ENCODE measurements at places on chromosomes 4 and X.

GRCh38 chrX:134032441-134032840 lies 47.0 kb upstream of the GPC3 start:
- no peak for DNase-seq

GRCh38 chrX:101668143-101668542 lies 8.5 kb upstream of the ARMCX2 start:
- DNase-seq: no peak

GRCh38 chrX:110374559-110374958 lies 15.9 kb downstream of the RTL9 start:
- DNase-seq: no peak

GRCh38 chrX:124333862-124334261 lies 1.4 kb downstream of the TEX13D start:
- no peak for DNase-seq

DNA sequence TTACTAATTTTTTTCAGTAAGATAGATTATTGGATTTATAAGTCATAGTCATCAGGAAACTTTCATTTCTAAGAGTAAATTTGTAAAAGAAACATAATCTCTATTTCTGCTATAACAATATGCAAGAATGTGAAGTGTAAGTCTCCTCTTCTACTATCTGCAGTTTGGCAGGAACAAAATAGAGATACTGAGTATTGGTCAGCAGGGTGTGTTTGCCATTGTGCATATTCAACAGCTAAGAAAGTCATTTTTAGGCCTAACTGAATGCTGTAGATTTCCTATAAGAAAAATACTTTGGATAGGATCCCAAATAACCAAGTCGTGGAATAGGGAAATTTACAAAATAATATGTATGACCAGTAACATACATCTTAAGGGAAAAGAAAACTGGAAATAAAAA lies 253.3 kb upstream of the EPHA5 start:
- no peak for DNase-seq

DNA sequence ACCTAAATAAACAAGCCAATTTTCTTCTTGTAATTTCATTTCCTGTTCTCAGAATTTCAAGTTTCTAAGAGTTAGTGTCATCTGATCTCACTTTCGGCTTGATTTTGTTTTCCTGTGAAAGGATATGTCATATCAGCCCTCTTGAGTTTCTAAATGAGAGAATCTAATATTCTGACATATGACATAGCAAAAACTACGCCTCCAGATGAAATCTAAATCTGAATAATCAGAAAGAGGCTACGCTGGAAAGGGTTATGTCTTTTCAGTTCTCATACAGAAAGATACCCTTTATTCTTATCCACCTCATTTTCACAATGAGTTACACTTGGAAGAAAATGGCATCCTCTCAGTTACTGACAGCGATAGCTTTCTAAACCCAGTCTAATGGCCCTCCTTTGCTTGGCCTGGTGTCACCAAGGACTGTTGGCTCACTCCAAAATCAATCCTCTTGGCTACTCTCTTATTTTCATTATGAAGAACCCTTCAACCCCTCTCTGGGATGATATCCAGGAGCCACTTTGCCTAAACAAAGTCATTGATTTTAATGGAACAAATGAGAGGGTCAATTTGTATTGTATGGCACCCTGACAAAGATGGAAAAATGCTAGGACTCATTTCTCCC lies 65.6 kb downstream of the ASB9 start:
- no peak for DNase-seq

- no peak for DNase-seq
Observed at GRCh38 chr4:6242271-6243029, 27.2 kb upstream of the WFS1 start.

DNA sequence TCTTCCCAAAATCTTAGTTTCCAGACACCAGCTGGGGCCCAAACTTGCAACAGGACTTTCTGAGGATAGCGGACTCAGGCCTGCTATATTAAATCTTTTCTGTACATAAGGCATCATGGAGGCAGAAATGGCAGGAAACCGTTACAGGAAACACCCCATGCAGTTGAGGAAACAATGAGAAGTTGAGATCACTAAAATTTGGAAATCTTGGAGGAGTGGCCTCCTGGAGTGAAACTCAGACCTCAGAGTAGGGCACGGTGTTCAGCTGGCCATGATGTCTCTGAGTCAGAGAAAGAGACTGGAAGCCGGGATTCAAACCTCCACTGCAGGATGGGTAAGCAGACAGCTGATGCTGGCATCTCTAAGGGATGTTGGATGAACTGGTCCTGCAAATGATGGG lies 372.6 kb upstream of the CTSO start:
- DNase-seq: no peak

DNA sequence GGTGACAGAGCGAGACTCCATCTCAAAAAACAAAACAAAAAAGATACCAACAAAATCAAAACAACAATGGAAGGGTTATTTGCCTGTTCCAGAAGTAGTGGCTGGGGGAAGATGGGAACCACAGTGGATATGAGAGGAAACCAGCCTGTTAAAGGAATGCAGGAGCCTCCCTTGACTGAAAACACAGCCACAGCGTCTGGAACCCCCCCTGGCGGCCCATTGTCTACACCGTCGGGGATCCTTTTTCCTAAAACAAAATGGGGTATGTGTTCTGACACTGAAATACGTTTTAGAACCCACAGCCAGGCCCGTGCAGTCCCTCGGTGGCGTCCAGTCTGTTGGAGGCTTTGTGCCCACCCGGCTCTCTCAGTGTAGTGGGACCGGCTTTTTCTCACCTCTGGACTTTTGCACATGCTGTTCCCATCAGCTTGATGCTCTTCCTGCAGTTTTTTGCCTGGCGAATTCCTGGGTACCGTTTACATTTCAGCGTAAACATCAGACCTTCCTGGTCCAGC lies 19.6 kb downstream of the PIGG start:
- no peak for DNase-seq

DNA sequence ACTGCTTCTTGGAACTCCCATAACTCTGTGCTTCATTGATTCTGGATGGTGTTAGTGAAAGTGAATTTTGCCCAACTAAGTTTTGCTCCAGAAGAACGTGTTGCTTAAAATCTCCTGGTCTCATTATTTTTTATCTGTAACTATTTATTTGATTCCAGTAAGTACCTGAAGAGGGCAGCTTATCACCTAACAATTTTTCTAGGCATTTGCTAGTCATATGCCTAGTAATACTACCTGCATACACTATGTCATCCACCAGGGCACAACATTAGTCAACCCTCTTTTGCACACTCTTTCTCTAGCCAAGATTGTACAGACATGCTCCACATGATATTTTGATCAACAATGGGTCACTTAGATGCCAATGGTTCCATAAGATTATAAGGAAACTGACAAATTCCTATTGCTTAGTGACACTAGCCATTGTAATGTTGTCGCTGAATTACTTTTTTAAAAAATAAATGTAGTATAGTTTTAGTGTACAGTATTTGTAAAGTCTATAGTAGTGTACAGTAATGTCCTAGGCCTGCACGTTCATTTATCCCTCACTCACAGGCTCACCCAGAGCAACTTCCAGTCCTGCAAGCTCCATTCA lies 499.9 kb upstream of the AADAT start:
- no peak for DNase-seq

DNA sequence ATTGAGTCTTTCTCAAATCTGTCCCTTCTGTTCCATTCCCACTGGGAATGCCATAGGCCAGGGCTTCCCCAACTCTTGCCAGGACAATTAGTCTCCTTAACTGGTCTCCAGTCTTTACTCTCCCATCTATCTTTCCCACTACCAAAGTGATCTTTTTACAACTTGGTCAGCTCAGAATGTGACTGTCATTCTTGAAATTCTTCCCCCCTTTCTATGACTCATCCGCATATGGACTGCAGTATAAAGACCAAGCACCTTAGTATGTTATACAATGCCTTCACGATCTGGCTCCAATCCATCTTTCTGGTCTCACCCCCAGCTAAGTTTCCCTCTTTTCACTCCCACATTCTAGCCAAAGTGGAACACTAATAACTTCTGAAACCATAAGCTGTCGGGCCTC lies 383.8 kb downstream of the OPHN1 start:
- no peak for DNase-seq

GRCh38 chrX:19990151-19990555 lies 708 bp downstream of the BCLAF3 start:
- DNase-seq: no peak

GRCh38 chr4:72312032-72312650 lies 256.9 kb downstream of the ADAMTS3 start:
- DNase-seq: no peak

DNA sequence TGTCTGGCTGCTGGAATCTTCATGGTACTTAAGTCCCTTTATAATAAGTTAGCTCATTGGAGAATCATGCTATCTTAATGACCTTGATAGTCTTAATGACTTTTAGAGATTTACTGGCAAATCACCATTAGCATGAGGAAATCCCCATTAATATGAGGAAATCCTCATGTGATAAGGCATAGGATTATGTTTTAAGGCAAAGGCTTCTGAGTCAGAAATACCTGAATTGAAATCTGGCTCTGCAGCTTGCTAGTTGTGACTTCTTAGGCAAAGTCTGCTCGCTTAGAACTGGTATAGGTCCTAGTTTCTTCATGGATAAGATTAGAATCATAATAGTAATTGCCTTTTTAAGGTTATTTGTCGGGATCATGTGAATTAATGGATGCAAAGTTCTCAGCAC lies 190.2 kb upstream of the BANK1 start:
- no peak for DNase-seq

GRCh38 chrX:10524578-10524977 lies 95.8 kb downstream of the MID1 start:
- DNase-seq: no peak

GRCh38 chr4:48495941-48496340 lies 5.9 kb downstream of the ZAR1 start:
- no peak for DNase-seq

DNA sequence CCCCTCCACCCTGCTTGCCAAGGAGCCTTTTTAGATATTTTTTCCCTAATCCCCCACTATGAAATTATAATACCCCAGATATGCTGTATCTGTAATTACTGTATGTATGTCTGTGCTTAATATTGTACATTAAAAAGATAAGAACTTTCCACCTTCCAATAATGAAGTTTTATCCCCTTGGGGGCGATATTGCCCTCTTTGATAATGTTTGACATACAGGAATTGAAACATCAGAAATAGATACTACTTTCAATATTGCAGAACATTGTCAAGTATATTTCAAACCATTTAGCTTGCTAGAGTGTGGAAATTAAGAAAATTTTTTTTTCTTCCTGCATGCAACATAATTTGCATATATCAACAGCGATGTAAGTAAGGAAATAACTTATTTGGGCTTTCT lies 58.9 kb downstream of the NAF1 start:
- DNase-seq: no peak

- DNase-seq: no peak
Observed at GRCh38 chrX:8704184-8704583, 27.8 kb downstream of the ANOS1 start.

GRCh38 chr4:113682730-113683537 lies 78.6 kb downstream of the CAMK2D start:
- no peak for DNase-seq

GRCh38 chrX:38870361-38870895 lies 69.2 kb downstream of the MID1IP1 start:
- DNase-seq: no peak

- DNase-seq: no peak
Observed at GRCh38 chr4:165464813-165465381, 86.1 kb downstream of the CPE start.

GRCh38 chrX:136694431-136695087 lies 46.6 kb downstream of the CD40LG start:
- no peak for DNase-seq

GRCh38 chrX:77014377-77015372 lies 432.5 kb upstream of the FGF16 start:
- DNase-seq: no peak

DNA sequence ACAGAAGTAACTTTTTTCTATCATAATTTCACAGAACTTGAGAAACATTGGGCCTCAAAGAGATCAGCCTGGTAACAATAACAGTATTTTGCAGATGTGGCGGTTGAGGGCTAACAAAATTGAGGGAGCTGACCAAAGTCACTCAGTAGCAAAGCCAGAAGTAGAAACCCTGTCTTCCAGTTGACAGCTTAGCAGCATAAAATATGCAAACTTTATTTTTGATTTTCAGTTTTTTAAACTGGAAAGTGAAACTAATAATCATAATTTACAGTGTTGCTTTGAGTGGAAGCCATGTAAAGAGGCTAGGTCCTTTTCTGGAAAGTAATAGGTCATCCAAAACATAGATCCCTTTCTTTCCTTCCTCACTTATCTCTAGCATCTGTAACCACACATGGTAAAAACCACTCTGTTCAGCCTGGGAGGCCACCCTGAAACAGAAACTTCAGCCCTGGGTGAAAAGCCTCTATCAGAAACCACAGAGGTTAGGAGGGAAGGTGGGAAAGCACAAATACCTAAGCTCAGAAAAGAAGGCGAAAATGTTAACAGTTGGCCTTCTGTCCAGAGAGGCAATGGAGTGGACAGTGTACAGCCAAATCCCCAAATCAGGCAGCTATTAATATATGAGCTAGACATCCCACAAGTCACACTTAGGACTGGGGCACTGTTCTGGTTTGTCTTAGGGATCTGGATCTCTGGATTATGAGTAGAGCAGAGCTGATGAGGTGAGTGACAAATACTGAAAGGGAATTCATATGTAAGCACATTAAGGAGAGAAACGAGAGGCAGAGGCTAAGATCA lies 61.1 kb upstream of the ARSJ start:
- no peak for DNase-seq

- DNase-seq: no peak
Observed at GRCh38 chrX:123884809-123885408, 25.1 kb downstream of the XIAP start.

DNA sequence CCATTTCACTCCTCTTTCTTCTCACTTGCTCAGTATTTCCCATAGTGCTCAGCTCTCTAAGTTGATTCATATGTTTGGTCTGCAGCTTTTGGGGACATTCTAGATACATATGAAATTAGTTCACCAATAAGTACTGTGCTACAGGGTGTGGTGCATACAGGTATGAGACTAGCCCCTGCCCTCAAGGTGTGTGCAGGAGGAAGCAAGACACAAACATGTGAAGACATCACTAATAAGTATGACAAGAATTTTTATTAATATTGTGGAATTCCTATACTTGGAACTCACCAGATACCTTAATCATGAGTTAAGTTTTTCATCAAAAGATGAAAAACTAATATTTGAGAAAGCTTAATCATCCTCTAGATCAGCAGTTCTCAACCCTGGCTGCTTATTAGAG lies 505.2 kb downstream of the ZNF674 start:
- no peak for DNase-seq

GRCh38 chr4:6889736-6890324 lies 19.8 kb upstream of the TBC1D14 start:
- no peak for DNase-seq

GRCh38 chr4:187302457-187303150 lies 578.9 kb upstream of the FAT1 start:
- DNase-seq: no peak

- no peak for DNase-seq
Observed at GRCh38 chrX:125681058-125681457, 361.4 kb downstream of the TEX13C start.
